ENCODE measurements at places on chromosomes 5 and 9.

GRCh38 chr5:138658676-138659075 is 83.5 kb upstream of the HSPA9 start:
- no peak for DNase-seq

- peak; percentile 77 for DNase-seq
These were observed 102.4 kb downstream of the VAV2 start for GRCh38 chr9:133889584-133890301.

- DNase-seq = no peak
These were observed 109.6 kb upstream of the MOCS2 start for GRCh38 chr5:53219174-53219573.

GRCh38 chr9:123302348-123303214 is 34.2 kb upstream of the STRBP start:
- DNase-seq = no peak

GRCh38 chr5:115354246-115354645 is 57.8 kb upstream of the CCDC112 start:
- no peak for DNase-seq

DNA sequence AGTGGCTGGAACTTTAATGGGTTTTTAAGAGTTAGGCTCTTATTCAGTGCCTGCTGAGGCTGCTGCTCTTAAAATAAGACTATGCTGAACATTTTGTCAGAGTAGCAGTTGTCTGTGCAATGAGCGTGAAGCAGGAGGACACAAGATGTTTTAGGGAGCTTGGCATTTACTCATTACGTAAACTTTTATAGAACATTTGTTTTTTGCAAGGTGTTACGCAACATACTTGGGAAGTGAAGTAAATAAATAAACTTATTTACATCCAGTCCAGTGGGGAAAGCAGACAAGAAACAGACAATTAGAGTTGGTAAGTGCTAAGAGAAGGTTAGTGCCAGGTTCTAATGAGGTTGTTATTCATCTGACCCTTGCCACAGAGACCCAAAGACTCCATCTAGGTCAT is 226.0 kb downstream of the HINT1 start:
- DNase-seq = no peak

GRCh38 chr9:77866878-77867277 is 164.7 kb downstream of the GNAQ start:
- no peak for DNase-seq

DNA sequence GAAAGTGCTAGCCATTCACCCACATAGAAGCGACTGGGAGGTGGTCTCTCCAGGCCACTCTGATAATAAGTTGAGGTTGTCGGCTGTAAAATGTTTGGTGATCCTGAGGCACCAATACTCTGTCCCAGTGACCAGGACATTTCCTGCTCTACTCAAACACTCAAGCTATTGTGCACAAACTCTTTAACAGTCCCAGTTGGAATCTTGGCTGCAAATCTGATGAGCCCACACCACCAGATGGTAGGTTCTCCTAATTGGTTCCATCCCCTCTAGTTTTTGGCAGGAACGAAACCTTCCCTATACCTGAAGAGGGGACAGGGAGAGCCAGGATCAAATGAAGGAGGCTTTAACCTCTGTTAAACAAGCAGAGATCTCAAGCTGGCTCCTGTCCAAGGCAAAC is 14.3 kb downstream of the GRIA1 start:
- peak; percentile 57 for DNase-seq

- DNase-seq = peak; percentile 14
These were observed 72.8 kb downstream of the PSAT1 start for GRCh38 chr9:78369639-78370219.

DNA sequence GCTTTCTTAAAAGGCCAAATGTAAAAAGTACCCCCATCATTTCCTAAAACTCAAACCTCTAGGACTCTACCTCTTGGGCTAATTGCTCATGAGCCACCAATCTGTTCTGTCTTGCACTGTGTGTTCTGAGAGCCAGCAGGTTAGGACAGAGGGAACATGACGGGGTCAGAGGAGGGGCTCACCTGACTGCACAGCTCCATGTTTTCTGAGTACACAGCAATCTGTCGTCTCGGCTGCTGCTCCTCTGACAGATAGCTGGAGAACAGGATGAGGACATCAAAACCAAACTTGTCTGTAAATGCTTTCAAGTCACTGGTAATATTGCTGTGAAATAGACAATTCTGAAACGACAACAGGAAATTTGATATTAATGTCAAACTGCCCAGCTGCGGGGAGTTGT is 50.9 kb upstream of the PCA3 start:
- no peak for DNase-seq

- DNase-seq = no peak
These were observed 757 bp downstream of the TMEM250 start for GRCh38 chr9:136117916-136118319.

- DNase-seq = no peak
These were observed 141.1 kb downstream of the ENC1 start for GRCh38 chr5:74499256-74500050.

DNA sequence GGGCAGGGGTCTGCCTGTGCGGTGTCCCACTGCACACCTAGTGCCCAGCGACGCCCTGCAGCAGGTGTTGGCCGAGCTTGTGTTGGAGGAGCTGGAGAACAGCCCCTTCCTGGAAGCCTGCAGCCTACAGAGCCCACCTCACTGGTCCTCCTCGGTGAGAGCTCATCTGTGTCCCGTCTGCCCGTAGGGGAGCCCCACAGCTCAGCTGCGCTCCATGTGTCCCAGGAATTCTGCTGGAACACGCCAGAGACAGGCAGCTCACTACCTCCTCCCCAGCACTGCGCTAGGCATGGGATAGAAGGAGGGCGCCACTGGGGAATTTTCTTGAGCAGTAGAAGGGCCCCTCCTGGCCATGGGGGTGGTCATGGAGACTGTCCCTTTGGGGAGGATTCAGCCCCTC is 44.0 kb downstream of the DUSP1 start:
- no peak for DNase-seq

DNA sequence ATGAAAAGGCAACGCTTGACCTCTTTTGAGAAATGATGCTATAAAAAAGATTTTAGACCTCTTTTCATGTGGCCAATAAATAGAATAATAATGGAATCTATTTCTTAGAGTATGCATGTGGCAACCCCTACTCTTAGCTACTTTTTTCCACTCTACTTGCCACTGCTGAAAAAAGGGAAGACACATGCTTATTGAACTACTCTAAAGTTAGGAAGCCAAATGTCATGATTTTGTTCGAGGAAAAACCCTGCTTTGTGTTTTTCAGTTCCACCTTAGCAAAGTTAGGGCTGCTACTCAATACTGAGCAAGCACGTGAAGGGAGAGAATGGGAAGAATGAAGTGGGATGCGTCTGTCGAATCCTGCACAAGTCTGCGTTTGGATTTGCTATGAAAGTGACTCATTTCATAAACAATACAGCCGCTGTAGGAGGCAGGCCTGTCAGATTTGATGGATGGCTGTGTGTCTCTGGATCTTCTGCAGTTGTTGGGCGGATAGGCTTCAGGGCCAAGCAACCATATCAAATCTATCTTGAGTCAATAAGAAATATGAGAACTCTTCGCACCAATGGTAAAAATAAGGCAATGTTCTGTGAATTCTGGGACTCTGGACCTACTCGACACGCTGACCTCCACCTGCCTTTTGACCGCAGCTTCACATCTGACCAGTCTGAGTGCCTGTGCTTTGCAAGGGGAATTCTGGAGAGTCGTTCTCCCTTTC is 333.6 kb downstream of the PIK3R1 start:
- no peak for DNase-seq

GRCh38 chr5:67283988-67284487 is 87.4 kb upstream of the CD180 start:
- no peak for DNase-seq

- no peak for DNase-seq
These were observed 31.2 kb downstream of the PIK3R1 start for GRCh38 chr5:68246802-68247201.

DNA sequence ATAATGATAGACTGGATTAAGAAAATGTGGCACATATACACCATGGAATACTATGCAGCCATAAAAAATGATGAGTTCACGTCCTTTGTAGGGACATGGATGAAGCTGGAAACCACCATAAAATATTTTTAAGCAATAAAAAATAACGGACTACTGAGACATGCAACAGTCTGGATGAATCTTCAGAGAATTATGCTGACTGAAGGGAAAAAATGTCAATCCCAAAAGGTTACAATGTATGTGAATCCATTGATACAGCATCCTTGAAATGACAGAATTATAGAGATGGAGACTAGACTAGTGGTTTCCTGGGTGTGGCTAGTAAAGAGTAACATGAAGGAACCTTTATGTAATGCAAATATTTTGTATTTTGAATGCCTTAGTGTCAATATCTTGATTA is 1808.6 kb upstream of the NUDT12 start:
- DNase-seq = no peak

DNA sequence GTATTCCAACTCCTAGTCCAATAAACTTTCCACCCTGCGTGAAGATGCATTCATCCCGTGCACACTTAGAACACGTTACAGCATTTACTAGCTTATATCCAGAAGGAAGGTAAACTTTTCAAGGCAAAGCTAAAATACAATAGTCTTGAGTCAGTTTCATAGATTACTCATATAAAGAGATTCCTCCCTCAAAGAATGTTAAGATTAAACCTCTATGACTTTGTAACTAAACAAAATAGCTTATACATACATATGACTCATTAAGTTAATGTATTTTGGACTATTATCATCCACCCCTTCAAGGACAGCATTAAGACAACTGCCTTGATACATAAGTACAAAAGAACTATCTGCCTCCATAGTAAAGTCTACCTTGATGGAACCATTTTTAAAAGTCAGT is 36.1 kb downstream of the TLE1 start:
- no peak for DNase-seq

- DNase-seq = no peak
These were observed 14.1 kb downstream of the HSPB3 start for GRCh38 chr5:54469622-54470021.

DNA sequence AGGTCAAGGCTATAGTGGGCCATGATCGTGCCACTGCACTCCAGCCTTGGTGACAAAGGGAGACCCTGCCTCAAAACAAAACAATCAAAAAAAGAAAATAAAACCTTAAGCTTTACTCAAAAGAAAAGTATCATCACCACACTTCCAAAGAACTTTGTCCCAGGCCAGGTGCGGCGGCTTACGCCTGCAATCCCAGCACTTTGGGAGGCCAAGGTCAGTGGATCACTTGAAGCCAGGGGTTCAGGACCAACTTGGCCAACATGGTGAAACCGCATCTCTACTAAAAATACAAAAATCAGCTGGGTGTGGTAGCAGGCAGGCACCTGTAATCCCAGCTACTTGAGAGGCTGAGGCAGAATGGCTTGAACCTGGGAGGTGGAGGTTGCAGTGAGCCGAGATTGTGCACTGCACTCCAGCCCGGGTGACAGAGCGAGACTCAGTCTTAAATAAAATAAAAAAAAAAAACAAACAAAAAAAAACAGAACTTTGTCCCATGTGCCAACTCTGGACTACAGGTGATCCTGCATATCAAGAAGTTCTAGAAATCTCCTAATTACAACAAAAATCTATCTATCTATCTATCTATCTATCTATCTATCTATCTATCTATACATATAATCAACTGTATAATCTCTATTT is 19.7 kb downstream of the CLINT1 start:
- DNase-seq = no peak

DNA sequence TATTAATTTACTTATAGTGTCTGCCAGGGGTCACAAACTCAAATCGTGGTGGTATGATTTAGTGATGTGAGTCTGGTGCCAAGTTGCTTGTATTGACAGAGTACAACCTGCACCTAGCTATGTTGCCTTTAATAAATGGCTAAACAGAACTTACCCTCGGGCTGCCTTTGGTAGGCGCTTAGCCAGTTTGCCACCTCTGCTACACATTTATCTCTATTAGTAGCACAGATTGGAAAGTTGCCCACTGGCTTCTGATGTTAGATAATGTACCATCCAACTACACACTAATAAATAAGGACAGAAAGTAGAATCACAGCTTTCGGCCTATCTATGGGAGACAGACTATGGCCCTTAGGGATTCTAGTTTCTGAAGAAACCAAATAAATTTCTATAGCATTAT is 368.4 kb downstream of the MAN2A1 start:
- DNase-seq = no peak

- DNase-seq = no peak
These were observed 204.8 kb downstream of the SPATA31A6 start for GRCh38 chr9:42388146-42388690.

GRCh38 chr9:130137641-130138081 is 34.5 kb upstream of the NCS1 start:
- DNase-seq = no peak

DNA sequence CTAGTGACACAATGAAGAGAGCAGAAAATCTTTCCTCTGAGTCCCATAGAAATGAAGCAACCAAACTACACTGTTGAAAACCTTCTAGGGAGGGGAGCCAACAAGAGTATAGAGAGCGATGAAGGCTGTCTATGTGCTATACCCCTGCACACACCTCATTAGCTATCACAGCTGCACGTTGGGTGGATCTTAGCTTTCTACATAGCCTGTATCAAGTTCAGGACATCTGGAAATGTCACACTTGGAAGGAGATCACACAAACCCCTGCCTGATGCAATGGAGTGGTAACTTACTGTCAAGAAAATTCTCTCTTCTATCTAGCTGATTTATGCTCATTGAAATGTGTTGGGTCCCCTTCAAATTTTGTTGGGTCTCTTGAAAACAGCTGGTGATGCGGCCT is 127.0 kb upstream of the NTRK2 start:
- no peak for DNase-seq

GRCh38 chr5:174581479-174581878 is 142.9 kb upstream of the MSX2 start:
- no peak for DNase-seq

- no peak for DNase-seq
These were observed 1.3 kb upstream of the HABP4 start for GRCh38 chr9:96448546-96449170.

GRCh38 chr5:79886456-79886855 is 104.6 kb downstream of the MTX3 start:
- DNase-seq = no peak

DNA sequence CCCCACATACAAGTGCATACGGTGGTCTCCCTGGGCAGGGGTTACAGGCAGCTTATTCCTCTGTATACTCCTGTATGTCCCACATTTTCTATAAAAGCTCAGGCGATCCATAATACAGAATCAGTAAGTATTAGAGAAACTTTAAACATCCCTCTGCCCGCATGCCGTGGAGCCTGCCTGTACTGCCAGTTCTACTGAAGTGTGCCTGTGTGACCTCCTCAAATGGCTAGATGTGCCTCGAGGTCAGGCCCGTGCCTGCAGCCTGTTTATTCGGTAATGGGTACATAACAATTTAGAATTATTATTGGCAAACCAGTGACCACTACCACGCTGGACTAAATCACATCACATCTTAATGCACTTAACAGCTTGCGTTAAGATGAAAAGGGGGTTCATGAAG is 190.8 kb downstream of the FANCC start:
- DNase-seq = no peak

GRCh38 chr9:111863636-111864035 is 33.0 kb upstream of the UGCG start:
- no peak for DNase-seq

- DNase-seq = no peak
These were observed 433.4 kb upstream of the BRINP1 start for GRCh38 chr9:119802621-119803020.

Data from NCI-H1092 (cell line).